Activated T-helper 17 cell treated with anti-CD3 and anti-CD28 coated beads, Interleukin-2, amount 50 U/mL, for 72 hours (primary cell): ENCODE measurements at places on chromosomes 7 and 10. TPM values are rescaled to one million over a fixed set of nuclear protein-coding genes. Genes with fewer than 3 reads are reported as not detected.

The AMZ1 gene
- not detected for total RNA-seq

The HOXA3 gene
- not detected for total RNA-seq

The DLX6 gene
- not detected for total RNA-seq

The MRC1 gene
- 0.08 TPM for total RNA-seq

The SSC4D gene
- total RNA-seq = 0.61 TPM

The NEUROG3 gene
- total RNA-seq = 1.1 TPM

The TMEM236 gene
- total RNA-seq = 0.30 TPM

The RBP4 gene
- total RNA-seq = not detected

The TAS2R41 gene
- total RNA-seq = not detected

The ZNF467 gene
- total RNA-seq = not detected

The SMC3 gene
- total RNA-seq = 77.3 TPM

The AGR3 gene
- total RNA-seq = not detected

The FLNC gene
- 0.02 TPM for total RNA-seq

The HOXA5 gene
- not detected for total RNA-seq

The ANXA8 gene
- not detected for total RNA-seq

The PSD gene
- 8.0 TPM for total RNA-seq

The RARRES2 gene
- total RNA-seq = not detected

The ARID5B gene
- 93.8 TPM for total RNA-seq

The CH25H gene
- total RNA-seq = not detected

The GRM3 gene
- not detected for total RNA-seq

The GIMAP7 gene
- 43.1 TPM for total RNA-seq

The PCLO gene
- total RNA-seq = 0.03 TPM

The FBXO24 gene
- 5.6 TPM for total RNA-seq

The STAM gene
- total RNA-seq = 35.4 TPM

The C7orf57 gene
- total RNA-seq = 0.95 TPM

The ZCWPW1 gene
- total RNA-seq = 3.1 TPM

The ALOX5 gene
- total RNA-seq = 7.9 TPM

The TMEM229A gene
- total RNA-seq = not detected

The ANKRD30A gene
- not detected for total RNA-seq

The DOCK4 gene
- 1.5 TPM for total RNA-seq

The SYT15 gene
- 0.37 TPM for total RNA-seq

The ERVW-1 gene
- not detected for total RNA-seq

The RAPGEF5 gene
- total RNA-seq = 0.56 TPM

The EGFR gene
- total RNA-seq = not detected

The C10orf71 gene
- not detected for total RNA-seq

The COL26A1 gene
- total RNA-seq = not detected

The ARHGEF35 gene
- 1.1 TPM for total RNA-seq

The SPDYE2B gene
- not detected for total RNA-seq

The PARD3 gene
- total RNA-seq = 0.13 TPM

The CRTAC1 gene
- total RNA-seq = not detected

The MKX gene
- not detected for total RNA-seq

The CLCN1 gene
- not detected for total RNA-seq
